ENCODE measurements at places on chromosomes 2 and 18. TPM values are rescaled to one million over a fixed set of nuclear protein-coding genes. Genes with fewer than 3 reads are reported as not detected.

STON1 gene
- total RNA-seq, result 8.8 TPM

GRCh38 chr2:17540093-17540812 is at the start of gene VSNL1:
Gene VSNL1, plus strand, starts transcription at chr2:17540696. Its CDS starts 51,379 bp downstream, at chr2:17592075.
- H3K36me3 ChIP-seq, result no peaks in the 10 kb centered on the region
- peaks cover 15% of the 10 kb centered on the region for H3K4me1 ChIP-seq
- no peak within 1 kb of the TSS for H3K27ac ChIP-seq
- H3K27me3 ChIP-seq, result peaks cover 30% of the 10 kb centered on the region
- peak; percentile 68 for DNase-seq

GALNT13 gene
- total RNA-seq, result not detected

DNER gene
- total RNA-seq, result 0.05 TPM

DNA sequence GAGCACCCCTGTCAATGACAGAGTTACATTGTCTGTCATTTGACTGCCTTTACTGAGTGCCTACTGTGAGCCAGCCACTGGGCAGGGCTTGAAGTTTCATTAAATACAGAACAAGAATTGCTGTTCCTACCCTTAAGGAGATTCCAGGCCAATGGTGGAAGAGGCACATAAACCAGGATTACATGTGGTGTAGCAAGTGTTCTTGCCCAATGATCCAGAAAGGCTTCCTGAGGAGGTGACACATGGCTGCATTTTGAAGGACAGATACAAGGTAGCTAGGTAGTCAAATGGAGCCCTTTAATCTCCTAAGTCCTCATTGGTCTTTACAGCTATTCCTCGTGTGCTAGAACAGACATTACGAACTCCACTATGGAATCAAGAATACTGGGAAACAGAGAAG is 312.7 kb downstream of the ETAA1 start:
- DNase-seq, result no peak
- no peaks in the 10 kb centered on the region for H3K36me3 ChIP-seq
- H3K4me1 ChIP-seq, result no peaks in the 10 kb centered on the region
- H3K27ac ChIP-seq, result no peak overlapping the region

RGPD4 gene
- not detected for total RNA-seq

DNA sequence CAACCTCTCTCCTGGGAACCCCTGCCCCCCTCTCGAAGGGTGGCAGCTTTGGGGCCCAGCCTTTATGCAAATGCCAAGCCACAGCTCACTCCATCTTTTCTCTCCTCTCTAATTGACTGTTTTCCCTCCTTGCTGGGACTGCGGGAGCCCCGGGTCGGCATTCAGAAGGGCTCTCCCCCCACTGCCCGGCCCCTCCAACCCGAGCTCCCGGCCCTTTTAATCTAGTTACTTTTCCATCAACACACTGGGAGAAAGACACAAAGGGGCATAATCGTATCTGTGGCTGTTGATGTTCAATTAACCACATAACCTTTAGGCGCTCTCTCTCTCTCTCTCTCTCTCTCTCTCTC is 95.4 kb downstream of the INHBB start:
- no peaks in the 10 kb centered on the region for H3K36me3 ChIP-seq
- no peak overlapping the region for H3K4me3 ChIP-seq
- no peak for DNase-seq
- peaks cover 29% of the 10 kb centered on the region for H3K27me3 ChIP-seq
- H3K4me1 ChIP-seq, result peaks cover 3% of the 10 kb centered on the region
- H3K27ac ChIP-seq, result no peak overlapping the region

- H3K27ac ChIP-seq, result no peak overlapping the region
- no peaks in the 10 kb centered on the region for H3K27me3 ChIP-seq
- DNase-seq, result no peak
- H3K4me1 ChIP-seq, result no peaks in the 10 kb centered on the region
These were observed 600.1 kb upstream of the RAB6C start for GRCh38 chr2:129379411-129379810.

CIB4 gene
- not detected for total RNA-seq

DNA sequence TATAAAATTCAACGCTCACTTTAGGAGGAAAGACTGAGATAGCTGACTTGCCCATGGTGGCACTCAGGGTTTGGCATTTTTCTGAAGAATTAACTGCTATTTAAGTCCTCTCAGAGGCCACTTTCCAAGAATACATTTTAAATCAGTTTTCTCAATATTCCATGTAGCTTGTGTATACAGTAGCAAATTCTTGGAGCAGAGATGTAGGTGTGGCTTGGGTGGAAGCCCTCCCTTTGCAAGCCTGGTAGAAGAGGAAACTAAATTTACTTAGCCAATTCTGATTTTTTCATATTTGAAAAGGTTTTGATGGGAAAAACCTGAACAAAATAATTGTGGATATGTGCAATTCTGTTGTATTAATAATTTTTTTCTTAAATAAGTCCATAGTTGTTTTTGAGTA is 14.0 kb upstream of the ITGAV start:
- H3K36me3 ChIP-seq, result no peaks in the 10 kb centered on the region
- H3K4me3 ChIP-seq, result no peak overlapping the region
- H3K4me1 ChIP-seq, result peaks cover 52% of the 10 kb centered on the region
- no peak for DNase-seq

DNA sequence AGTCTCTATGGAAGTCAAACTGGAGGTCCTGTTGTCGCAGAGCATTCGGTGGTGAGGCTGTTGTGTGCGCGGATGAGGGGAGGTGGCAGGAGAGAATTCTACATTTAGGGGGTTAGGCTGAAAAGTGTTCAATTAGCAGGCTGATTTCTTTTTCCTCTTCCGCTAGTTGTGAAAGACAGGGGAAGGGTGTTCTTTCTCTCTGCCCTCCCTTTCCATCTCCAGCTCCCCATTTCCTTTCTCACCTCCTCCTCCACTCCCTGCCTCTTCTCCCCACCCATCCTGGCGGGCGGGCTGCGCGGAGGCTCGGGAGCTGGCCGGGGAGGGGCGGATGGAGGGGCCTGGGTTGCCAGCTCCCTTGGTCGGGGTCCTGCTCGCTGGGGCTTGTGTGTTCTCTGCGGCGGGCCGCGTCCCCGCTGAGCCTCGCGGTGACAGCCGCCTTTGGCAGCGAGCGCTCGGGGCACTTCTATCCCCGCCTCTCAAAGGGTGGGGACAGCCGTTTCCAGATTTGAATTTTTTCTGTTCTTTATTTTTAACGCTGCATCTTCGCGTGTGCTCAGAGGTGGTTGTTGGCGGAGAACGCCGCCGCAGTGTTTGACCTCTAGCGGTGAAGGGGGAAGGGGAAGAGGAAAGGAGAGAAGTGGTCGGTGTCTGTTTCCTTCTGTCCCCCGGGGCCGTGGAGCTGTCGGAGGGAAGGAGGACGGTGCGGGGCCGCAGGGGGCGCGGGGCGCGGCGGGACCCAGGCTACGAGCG is 3.6 kb downstream of the SOX11 start:
- H3K4me3 ChIP-seq, result peak overlapping the region; percentile 9
- no peak overlapping the region for H3K27ac ChIP-seq
- H3K4me1 ChIP-seq, result peaks cover 3% of the 10 kb centered on the region
- H3K36me3 ChIP-seq, result no peaks in the 10 kb centered on the region
